ENCODE measurements at places on chromosomes 7 and 10. TPM values are rescaled to one million over a fixed set of nuclear protein-coding genes. Genes with fewer than 3 reads are reported as not detected.

Gene SUGCT
- 1.7 TPM for total RNA-seq

Gene MMRN2
- total RNA-seq: 53.1 TPM

- H3K4me1 ChIP-seq: no peaks in the 10 kb centered on the region
- H3K27ac ChIP-seq: no peak overlapping the region
- no peaks in the 10 kb centered on the region for H3K36me3 ChIP-seq
- peak; percentile 40 for DNase-seq
Observed at GRCh38 chr10:1184541-1185430, 128.6 kb downstream of the WDR37 start.

DNA sequence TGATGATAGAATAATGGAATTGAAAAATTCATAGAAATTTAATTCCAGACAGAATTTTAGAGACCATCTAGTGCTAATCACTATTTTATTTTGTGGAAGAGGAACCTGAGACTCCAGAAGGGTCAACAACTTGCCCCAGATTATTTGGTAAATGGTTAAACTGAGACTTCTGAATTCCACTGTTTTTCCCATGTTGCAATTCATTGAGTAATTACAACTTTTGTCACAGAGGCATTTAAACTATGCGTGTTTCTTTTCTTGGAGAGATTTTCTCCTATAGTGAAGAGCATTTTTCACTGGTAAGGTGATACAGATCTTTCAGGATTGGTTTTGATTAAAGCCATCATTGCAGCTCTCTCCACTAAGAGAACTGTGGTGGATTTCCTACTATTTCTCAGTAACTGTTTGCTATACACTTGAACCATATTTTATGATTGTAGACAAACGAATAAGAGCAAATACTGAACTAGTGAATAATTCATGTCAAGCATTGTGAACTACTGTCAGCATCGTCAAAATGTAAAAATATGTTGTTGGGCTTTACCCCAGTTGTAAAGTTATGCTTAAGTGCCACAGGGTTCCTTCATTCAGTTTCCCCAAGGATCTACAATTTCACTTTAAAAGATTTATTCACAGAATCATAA, 26.5 kb downstream of the LRGUK start:
- H3K4me1 ChIP-seq: no peaks in the 10 kb centered on the region
- no peaks in the 10 kb centered on the region for H3K27me3 ChIP-seq
- no peak for DNase-seq
- no peaks in the 10 kb centered on the region for H3K36me3 ChIP-seq

GRCh38 chr10:86684331-86685097, 16.2 kb downstream of the LDB3 start:
- no peak for DNase-seq
- no peak overlapping the region for H3K27ac ChIP-seq
- H3K27me3 ChIP-seq: no peaks in the 10 kb centered on the region
- H3K4me3 ChIP-seq: no peak overlapping the region
- H3K36me3 ChIP-seq: no peaks in the 10 kb centered on the region
